ENCODE measurements at places on chromosomes 2 and 18.

DNA sequence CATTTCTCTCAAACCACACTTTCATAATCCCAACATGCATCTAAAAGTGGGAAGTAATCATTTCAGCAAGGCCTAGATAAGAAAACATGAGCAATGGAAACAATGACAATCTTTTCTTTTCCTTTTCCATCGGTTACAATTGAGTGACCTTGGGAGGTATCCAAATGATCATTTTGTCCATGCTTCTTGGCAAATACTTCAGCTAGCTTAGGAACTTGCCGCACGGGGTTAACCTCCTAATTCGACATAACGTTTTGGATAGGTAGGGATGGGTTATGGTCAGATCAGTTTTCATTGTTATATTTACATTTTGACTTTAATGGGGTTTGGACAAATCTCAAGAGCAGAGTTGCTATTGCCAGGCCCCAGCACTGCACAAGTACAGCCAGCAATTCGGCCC, 4.6 kb upstream of the PTPRM start:
- no peak for DNase-seq

GRCh38 chr2:9258953-9259399, 52.4 kb downstream of the ASAP2 start:
- DNase-seq = no peak

GRCh38 chr2:182728014-182728413, 12.0 kb downstream of the DNAJC10 start:
- no peak for DNase-seq

GRCh38 chr2:217085543-217085942, 225.7 kb upstream of the TNP1 start:
- DNase-seq = no peak

DNA sequence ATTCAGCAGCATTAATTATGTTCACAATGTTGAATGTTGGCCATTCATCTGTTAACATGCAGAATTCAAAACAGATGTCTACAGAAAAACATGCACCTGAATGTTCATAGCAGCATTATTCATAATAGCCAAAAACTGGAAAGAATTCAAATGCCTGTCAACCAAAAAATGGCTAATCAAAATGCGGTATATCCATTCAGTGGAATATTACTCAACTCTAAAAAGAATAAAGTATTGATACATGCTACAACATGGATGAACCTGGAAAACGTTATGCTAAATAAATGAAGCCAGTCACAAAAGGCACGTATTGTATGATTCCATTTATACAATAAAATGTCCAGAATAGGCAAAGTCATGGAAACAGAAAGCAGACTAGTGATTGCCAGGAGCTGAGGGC, 68.0 kb downstream of the CCDC88A start:
- no peak for DNase-seq

GRCh38 chr2:197254776-197255530, 55.6 kb downstream of the ANKRD44 start:
- DNase-seq = no peak

DNA sequence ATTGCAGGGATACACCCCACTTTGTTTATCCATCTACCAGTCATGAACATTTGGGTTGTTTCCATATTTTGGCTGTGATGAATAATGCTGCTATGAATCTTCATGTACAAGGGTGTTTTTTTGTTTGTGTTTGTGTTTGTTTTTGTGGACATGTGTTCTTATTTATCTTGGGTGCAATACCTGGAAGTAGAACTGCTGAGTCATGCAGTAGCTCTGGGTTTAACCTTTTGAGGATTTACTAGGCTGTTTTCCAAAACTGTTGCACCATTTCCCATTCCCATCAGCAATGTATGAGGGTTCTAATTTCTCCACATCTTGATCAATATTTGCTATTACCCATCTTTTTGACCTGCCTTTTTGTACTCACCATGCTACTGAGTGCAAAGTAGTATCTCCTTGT, 140.0 kb upstream of the CYP1B1 start:
- DNase-seq = no peak

GRCh38 chr2:64635976-64636911, 17.5 kb downstream of the SERTAD2 start:
- no peak for DNase-seq

GRCh38 chr2:177147834-177148445, 64.7 kb upstream of the HNRNPA3 start:
- DNase-seq = no peak

DNA sequence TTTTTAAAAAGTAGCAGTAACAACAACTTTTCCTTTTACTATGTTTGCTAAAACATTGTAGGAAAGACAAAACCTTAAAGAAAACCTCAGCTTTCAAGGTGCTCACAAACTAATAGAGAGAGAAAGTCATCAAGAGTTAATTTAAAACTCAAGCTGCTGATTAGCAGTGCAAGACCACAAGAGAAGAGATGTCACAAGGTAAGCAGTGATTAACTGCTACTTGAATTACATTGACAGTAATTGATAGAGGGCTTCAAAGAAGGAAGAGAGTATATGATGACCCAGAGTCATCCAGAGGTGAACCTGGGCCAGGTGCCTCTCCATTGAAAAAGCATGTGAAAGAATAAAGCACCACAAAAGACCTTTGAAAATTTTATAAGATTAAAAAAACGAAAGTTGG, 939.6 kb upstream of the CNTNAP5 start:
- DNase-seq = no peak

DNA sequence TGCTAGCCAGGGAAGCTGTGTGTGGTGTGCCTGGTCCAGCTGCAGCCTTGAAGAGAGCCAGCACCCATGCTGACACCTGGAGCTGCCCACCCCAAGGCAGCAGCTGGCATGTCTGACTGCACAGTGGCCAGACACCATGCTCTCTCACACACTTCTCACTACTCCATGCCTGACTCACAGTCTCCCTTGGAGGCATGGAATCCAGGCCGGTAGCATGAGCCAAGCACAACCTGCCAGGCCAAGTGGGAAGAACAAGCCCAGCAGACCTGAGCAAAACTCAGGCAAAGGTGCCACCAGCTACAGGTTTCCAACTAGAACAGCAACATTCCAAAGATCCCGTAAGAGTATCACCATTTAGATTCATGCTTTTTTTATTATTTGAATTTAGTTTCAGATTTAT, 625.3 kb upstream of the LRRTM4 start:
- no peak for DNase-seq

DNA sequence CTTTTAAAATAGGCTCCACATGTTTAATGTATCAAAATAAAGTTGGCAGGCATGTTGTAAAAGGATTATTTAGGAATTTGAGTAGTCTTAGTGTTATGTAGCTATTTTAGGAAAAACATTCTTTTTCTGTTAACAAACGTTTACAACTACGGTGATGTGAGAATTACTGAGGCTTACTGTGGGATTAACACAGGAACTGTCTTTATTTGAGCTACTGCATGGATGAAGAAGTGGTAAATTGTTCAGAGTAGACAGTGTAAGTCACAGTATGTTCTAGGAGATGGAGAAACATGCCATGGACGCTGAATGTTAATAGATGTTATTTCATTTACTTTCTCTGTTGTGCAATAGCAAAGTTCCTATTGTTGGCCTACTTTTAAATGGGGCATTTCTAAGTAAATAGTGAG, 1.6 kb downstream of the PPM1B start:
- no peak for DNase-seq

- DNase-seq = no peak
These were observed 16.4 kb downstream of the MAP3K19 start for GRCh38 chr2:135030826-135031225.

GRCh38 chr2:215535741-215536140, 99.9 kb upstream of the FN1 start:
- DNase-seq = peak; percentile 68

DNA sequence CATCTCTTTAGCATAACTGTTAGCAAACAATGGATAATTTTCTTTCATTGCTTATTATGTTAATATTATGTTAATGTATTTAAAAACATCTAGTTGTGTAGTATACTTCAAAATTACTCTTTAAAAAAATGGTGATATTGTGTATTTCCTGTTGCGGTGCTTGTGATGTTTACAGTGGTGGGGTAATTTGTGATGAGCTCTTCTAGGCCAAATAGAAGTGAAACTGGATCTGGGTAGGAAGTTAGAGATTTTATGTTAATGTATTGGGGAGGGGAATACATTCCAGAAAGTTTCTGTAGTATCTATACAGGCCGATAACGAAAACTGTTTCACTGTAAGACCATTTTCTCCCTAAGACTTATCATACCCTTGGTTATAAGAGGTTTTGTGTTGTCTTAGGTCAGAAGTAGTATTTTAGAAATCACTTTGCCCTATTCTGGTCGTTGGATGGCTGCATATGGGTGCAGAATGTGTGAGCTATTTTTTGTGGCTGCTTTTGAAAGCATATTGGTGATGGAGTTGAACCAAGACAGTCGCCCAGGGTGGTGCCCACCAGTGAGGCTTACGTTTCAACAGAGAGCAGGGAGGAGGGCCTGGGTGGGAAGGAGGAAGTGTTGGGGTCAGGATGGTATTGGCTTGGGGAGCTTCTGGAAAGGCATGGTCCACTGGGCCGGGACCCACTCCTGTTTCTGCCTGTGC, 5.8 kb downstream of the TSHZ1 start:
- peak; percentile 54 for DNase-seq

GRCh38 chr18:21831413-21831831, 90.8 kb downstream of the MIB1 start:
- no peak for DNase-seq

DNA sequence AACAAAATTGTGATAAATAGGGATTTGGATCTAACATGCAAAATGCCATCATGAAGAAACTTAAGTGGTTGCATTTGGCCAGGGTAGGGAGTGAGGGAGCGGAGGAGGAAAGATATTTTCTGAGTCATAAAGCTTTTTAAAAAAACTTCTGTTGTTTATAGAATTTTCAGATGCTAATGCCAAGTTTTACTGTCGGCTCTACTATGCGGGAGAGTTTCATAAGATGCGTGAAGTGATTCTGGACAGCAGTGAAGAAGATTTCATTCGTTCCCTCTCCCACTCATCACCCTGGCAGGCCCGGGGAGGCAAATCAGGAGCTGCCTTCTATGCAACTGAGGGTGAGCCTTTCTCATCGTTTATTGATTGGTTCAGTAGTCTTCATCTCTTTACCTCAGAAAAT, 56.0 kb upstream of the PTH2R start:
- no peak for DNase-seq

- no peak for DNase-seq
These were observed 1109.1 kb upstream of the NRXN1 start for GRCh38 chr2:52141076-52141475.

DNA sequence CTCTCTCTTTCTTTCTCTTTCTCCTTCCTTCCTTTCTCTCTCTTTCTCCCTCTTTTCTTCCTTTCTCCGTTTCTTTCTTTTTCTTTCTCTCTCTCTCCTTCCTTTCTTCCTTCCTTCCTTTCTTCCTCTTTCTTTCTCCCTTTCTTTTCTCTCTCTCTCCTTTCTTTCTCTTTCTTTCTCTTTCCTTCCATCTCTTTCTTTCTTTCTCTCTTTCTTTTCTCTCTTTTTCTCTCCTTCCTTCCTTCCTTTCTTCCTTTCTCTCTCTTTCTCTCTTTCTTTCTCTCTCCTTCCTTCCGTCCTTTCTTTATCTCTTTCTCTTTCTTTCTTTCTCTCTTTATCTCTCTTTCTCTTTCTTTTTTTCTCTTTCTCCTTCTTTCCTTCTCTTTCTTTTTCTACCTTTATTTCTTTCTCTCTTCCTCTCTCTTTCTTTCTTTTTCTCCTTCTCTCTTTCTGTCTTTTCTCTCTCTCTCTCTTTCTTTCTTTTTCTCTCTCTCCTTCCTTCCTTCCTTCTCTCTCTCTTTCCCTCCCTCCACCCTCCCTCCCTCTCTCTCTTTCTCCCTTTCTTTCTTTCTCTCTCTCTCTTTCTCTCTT, 32.3 kb upstream of the ODC1 start:
- no peak for DNase-seq

GRCh38 chr18:24023185-24023814, 8.7 kb downstream of the TTC39C start:
- peak; percentile 62 for DNase-seq

- no peak for DNase-seq
These were observed 1.0 kb downstream of the TEX51 start for GRCh38 chr2:126899616-126900185.

DNA sequence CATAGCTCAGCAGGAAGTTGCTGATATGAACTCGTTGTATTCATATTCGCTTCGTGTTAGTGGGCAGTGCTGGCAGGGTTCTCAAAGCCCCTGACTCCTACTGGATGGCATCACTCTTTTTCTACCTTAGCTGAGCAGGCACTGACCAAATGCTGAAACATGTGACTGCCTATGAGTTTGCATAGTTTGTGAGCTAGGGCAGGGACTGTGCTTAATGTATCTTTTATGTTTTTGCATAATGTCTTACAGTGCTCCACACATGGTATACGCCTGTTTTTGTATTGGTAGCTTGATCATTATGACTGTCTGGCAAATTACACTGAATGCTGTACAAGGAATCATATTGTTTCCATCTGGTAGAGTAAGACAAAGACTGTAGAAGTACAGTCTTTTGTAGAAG, 305.3 kb downstream of the PARD3B start:
- DNase-seq = peak; percentile 70

DNA sequence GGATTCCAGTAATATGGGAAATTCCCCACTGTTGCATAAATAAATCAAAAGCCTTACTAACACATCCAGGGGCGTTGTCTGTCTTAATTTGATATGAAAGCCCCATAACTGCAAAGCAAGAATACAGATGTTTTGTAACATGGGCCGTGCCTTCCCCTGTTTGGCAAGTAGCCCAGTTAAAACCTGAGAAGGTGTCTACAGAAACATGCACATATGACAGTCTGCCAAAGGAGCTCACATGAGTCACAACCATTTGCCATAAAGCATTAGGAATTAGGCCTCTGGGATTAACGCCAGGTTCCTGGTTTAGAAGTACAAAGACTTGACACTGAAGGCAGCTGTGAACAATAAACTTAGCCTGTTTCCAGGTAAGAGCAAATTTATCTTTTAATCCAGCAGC, 43.1 kb upstream of the LONRF2 start:
- DNase-seq = no peak

DNA sequence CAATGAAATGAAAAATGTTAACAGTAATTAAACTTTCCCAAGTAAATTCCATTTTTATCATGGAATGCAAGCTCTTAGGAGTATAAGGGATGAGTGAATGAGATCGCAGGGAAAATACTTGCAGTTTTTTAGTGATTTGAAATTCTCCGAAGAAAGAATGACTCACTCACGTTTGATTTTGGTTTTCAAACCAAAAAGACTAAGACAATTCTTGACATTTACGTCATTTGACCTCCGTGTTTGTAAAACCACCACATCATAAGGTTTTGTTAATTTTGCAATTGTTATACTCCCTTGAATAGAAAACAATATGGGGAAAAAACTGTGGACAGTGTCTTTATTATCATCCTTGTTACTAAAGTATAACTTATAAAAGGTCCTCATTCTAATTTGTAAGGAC, 29.4 kb downstream of the COL4A4 start:
- no peak for DNase-seq

- DNase-seq = no peak
These were observed 57.8 kb downstream of the VIL1 start for GRCh38 chr2:218476676-218477075.

- no peak for DNase-seq
These were observed 24.4 kb downstream of the UBE2E3 start for GRCh38 chr2:181004647-181005325.

GRCh38 chr2:237427769-237428506, 14.0 kb upstream of the COL6A3 start:
- DNase-seq = no peak
